Endothelial cell of umbilical vein (primary cell): ENCODE measurements at places on chromosomes 12 and 14. TPM values are rescaled to one million over a fixed set of nuclear protein-coding genes. Genes with fewer than 3 reads are reported as not detected.

The TSPAN8 gene
- total RNA-seq, result 1.6 TPM in 1 of 2 replicates, not detected in the other

The NKX2-1 gene
- total RNA-seq, result not detected in 2 replicates

The COX8C gene
- not detected in 2 replicates for total RNA-seq

The NINJ2 gene
- total RNA-seq, result 0.75 and 1.4 TPM in 2 replicates

The P2RX2 gene
- total RNA-seq, result not detected in 2 replicates

The LRRIQ1 gene
- total RNA-seq, result 0.20 and 0.21 TPM in 2 replicates

The DIP2B gene
- total RNA-seq, result 27.7 and 28.0 TPM in 2 replicates

The FGF23 gene
- total RNA-seq, result not detected in 2 replicates

The MYBPC1 gene
- total RNA-seq, result not detected in 2 replicates

The TMEM132C gene
- total RNA-seq, result not detected in 2 replicates

The CCND2 gene
- 3.4 and 5.7 TPM in 2 replicates for total RNA-seq

The CLEC6A gene
- not detected in 2 replicates for total RNA-seq

The TOMM20L gene
- total RNA-seq, result not detected in 2 replicates

The KRT80 gene
- total RNA-seq, result 21.7 and 23.7 TPM in 2 replicates

The IL25 gene
- total RNA-seq, result not detected in 2 replicates

The MANSC4 gene
- 0.65 TPM in 1 of 2 replicates, not detected in the other for total RNA-seq

The PRB2 gene
- total RNA-seq, result not detected in 2 replicates

The ABHD12B gene
- not detected in 2 replicates for total RNA-seq

The CLEC1B gene
- not detected in 2 replicates for total RNA-seq

The MARCHF9 gene
- 3.0 and 4.6 TPM in 2 replicates for total RNA-seq

The CLEC4A gene
- 0.86 and 0.95 TPM in 2 replicates for total RNA-seq

The PZP gene
- total RNA-seq, result 0.84 and 0.88 TPM in 2 replicates

The GLT8D2 gene
- 1.5 and 1.7 TPM in 2 replicates for total RNA-seq

The PROX2 gene
- not detected in 2 replicates for total RNA-seq

The COCH gene
- 0.88 and 1.9 TPM in 2 replicates for total RNA-seq

The HOXC6 gene
- total RNA-seq, result 0.51 and 0.58 TPM in 2 replicates

The TEX22 gene
- 1.1 and 2.1 TPM in 2 replicates for total RNA-seq

The ANKRD52 gene
- 62.0 and 66.3 TPM in 2 replicates for total RNA-seq

The POTEG gene
- total RNA-seq, result not detected in 2 replicates

The COL2A1 gene
- total RNA-seq, result not detected in 2 replicates

The WSB2 gene
- total RNA-seq, result 73.6 and 85.3 TPM in 2 replicates

The GCH1 gene
- total RNA-seq, result 4.6 and 5.0 TPM in 2 replicates

The TMEM63C gene
- not detected in 2 replicates for total RNA-seq

The GPRC5D gene
- total RNA-seq, result not detected in 2 replicates

The ADAM20 gene
- 0.44 and 0.66 TPM in 2 replicates for total RNA-seq

The KLRC2 gene
- not detected in 2 replicates for total RNA-seq

The DCP1B gene
- total RNA-seq, result 10.6 and 11.2 TPM in 2 replicates

The RDH5 gene
- total RNA-seq, result 2.7 and 6.1 TPM in 2 replicates

The GALNT8 gene
- 0.09 TPM in 1 of 2 replicates, not detected in the other for total RNA-seq

The KIF21A gene
- 9.6 and 10.1 TPM in 2 replicates for total RNA-seq

The KCNMB4 gene
- total RNA-seq, result 0.97 and 2.1 TPM in 2 replicates

The ERP27 gene
- total RNA-seq, result 0.88 and 1.4 TPM in 2 replicates

The VRTN gene
- not detected in 2 replicates for total RNA-seq

The CCDC85C gene
- total RNA-seq, result 17.8 and 22.2 TPM in 2 replicates
